NCI-H187 (cell line): ENCODE measurements at places on chromosomes 4 and X.

DNA sequence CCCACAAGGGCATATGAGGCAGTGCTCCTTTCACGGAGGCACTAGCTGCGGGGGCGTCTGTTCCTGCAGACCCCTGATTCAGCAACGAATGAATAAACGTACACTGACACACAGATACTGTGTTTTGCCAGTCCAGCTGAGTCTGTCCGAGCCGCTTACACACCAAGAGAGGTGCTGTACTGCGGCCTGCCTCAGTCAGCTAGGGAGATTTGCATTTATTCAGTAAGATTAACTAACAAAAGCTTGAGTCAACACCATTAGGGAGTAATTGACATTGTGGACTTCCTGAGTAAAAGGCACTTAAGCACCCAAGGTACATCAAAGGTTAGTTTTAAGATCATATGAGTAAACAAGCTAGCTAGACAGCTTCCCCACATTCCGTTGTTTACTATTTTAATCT, 31.0 kb upstream of the BEX4 start:
- DNase-seq, result no peak

DNA sequence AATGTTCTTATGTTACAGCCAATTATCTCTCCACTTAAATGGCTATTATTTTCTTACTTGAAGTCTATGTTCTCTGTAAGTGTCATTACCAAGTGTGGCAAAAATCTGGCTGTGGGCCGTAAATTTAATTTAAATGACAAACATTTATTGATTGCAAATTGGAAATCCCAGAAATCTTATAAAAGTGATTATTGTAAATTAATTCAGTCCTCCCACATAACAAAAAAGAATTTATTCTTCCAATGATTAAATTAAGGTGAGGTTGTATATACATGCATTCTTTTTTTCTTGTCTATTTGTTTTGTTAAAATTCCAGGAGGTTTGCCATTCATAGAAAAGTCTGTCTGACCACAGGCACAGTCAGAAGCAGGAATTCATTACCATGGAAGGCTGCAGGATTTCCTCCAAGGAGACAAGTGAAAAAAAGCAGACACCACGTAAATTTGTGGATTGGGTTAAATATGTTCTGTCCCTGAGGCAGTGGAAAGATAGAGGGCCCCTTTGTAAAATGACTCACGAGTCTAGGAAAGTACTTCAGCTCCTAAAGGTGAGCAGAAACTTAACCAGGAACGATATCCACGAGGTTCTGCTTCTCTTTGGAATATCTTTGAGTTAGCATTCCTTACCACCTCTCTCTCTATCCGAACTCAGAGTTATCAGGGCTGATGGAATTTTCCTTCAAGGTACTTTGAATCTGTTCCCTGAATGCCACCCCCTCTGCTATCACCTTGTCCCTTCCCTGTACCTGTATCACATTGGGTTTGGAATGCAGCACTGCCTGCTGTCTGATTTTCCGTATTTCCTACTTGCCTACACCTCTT, 10.7 kb downstream of the PPARGC1A start:
- no peak for DNase-seq

GRCh38 chr4:99361268-99361898, 8.8 kb upstream of the ADH1C start:
- DNase-seq, result no peak

DNA sequence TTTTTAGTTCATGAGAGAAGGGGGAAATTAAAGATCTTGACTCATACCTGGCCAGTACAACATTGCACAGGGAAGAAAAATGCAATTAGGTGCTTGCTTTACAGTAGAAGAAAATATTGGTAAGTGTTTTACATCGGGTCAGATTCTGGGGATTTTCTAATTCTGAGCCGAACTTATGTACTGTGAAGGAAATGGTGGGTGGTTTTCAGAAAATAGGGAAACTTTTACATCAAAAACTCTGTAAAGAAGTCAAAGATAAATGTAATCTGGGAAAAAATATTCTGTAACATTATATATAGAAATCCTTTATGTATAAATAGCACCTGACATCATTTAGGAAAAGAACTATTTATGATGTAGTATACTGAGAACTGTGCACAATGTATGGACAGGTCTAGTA, 75.4 kb downstream of the KDM6A start:
- DNase-seq, result no peak

- DNase-seq, result no peak
These were observed 2.6 kb downstream of the LAS1L start for GRCh38 chrX:65532016-65532415.

GRCh38 chr4:102344520-102344953, 745 bp downstream of the SLC39A8 start:
- no peak for DNase-seq

DNA sequence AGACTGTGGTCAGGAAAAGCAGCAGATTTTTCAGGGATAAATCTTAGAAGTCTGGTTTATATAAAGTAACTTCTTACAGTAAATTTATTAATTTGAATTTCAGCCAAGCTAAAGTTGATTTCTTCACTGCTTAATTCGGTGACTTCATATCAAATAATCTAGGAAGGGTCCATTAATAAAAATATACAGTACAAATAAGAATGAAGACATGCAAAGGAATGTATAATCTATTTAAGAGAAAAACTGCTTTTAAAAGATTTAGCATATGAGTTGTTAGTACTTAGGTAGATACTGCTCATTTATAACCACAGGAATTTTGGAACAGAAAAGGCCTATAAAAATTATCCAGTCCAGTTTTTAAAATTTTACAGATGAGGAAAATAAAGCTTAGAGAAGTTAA, 177.1 kb downstream of the DLG3 start:
- no peak for DNase-seq

- DNase-seq, result no peak
These were observed 944 bp downstream of the KLF8 start for GRCh38 chrX:56233100-56233499.

DNA sequence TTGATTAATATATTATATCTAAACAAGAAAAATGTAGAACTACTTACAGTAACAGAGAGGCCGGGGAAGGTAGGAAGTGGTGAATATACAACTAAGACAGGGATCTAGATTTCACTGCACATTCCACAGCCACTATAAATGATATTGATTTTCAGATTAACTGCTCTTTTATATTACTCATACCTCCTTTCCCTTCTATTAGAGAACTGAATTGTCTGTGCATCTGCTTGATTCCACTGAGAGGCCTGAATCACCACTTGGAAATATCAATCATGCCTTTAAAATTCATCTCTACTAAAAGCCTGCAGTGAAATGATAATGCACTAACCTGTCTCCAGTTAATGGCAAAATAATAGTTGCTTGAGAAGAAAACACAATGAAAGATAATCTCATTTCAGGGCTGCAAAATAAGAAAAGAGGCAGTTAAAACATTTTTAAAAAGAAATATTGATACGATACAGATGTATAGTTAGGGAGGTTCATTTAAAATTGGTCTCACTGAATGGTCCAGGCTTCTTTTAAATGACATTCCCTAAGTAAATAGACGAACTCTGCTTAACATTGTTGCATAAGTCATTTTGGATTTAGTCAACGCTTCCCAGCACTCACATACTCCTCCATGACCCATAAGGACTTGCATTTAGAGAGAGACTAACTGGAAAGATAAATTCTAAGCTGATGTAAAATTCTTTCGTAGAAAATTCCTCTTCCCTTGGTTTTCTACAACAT, 3.8 kb downstream of the ANTXR2 start:
- DNase-seq, result no peak

- no peak for DNase-seq
These were observed 1226.9 kb downstream of the PCDH7 start for GRCh38 chr4:31947101-31947500.

GRCh38 chr4:24196785-24197184, 306.9 kb upstream of the PPARGC1A start:
- no peak for DNase-seq

DNA sequence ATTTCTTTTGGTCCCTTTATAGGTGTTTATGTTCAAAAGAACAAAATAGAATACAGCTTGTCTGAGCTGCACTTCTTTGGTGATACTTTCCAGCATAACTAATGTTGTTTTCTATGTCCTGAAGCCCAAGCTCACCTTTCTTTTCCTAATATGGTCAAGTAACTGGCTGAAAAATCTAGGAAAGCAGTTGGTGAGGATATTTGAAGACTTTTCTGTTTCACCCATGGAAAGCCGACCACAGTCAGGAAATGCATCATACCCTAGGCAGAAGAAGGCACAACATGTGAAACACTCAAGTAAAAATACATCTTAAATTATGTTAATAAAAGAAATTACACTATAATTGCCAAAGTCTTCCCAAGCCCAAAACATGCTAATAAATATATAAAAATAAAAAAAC, 337.0 kb downstream of the PDGFC start:
- no peak for DNase-seq

GRCh38 chr4:179836179-179837075, 2394.2 kb upstream of the AGA start:
- DNase-seq, result no peak

DNA sequence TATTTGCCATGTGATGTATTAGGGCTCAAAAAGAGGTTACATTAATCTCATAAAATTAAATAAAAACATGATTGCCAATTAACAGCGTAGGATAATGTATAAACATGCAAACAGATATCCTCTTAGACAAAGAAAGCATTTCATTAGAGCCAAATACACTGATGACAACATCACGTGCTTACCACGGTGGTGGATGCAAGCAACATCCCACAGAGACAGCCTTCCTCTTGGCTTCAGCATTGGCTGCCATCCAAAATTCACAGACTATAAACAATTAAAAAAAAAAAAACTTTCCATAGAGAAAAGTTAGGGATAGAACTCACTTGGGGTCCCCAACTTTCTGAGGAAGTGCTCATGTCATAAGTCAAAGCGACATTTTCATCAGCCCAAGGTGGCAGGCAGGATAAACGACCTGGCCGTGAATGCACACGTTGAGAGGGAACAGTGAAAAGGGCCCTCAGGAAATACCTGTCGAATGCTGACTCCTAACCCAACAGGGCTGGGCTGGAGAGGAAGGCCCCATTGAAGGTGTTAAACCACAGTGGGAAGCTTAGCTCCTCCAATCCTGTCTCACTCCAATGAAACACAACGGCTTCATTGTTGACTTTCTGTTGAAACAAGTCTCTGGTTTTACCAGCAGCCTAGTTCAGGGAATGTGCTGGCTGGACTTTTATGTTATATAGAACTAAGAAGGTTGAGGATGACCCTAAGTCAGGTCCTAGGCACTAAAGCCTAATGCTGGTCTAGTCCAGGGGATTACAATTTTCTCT, 48.4 kb downstream of the IDS start:
- DNase-seq, result no peak

- no peak for DNase-seq
These were observed 70.2 kb upstream of the NOCT start for GRCh38 chr4:138945401-138945800.

DNA sequence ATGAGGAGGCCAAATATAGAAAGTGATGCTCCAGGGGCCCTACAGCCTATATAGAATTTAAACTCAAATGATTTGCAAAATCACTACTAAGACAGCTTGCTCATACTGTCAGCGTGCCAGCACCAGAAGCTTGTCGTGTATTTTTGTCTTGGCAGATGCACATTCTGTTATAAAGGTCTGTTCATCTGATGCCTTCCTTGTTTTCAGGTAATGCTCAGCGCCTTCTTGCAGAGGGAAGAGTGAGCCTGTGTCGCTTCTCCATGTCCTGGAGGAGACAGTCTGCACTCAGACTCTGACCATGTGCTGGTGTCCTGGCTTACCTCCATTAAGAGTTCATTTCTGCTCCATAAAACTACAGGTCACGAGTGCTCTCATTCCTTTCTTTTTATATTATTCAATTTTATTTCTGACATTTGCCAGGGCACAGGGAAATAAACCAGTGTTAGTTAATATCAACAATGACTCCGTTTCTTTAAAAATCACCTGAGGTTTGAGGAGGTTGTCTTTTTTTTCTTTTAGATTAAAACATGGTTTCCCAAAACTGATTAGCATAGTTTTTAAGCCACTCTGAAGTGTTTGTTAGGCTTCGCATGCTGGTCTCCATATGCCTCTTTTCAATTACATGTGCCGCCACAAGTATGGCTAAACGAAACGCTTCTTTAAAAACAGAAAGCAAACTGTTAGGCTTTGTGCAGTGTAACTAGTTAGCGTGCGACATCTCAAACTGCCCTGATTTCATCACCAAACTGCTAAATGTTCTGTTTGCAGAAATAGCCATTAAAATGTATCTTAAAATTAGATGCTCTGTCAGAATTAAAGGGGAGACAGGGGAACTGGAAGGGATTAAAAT, 215.2 kb upstream of the GK2 start:
- no peak for DNase-seq

DNA sequence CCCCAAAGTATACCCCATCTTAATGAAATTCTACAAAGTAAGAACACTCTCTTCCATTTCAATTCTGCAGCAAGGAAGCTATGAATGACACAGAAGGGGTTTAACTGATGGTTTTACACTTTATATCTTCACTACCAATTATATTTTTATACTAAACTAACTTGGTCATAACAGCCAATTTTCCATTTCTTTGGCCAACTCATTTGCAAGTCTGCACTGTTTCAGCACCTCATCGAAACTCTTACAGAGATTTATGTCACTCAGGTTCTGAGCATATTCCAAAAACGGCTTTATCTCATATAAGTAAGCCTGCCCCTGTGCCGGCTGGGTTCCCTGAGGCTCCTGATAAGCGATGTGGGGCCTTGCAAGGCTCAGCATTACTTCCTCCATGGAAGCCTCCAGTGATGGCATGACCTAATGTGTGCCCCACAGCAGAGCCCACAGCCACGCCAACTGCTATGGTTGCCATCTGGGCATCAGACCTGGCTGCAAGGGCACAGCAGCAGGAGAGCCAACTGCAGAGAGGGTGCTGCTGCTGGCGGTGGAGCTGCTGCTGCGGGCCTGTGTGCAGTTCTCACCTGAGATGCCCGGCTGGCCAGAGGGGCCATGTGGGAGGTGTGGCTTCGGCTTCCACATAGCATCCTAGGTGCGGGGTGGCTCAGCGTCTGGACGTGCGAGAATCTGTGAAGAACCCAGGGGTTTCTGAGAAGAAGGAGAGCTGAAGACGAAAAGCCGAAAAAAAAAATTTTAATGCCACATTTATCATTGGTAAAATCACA, 13.4 kb upstream of the IBSP start:
- no peak for DNase-seq

- DNase-seq, result no peak
These were observed 189.5 kb downstream of the CENPC start for GRCh38 chr4:67355806-67356205.

DNA sequence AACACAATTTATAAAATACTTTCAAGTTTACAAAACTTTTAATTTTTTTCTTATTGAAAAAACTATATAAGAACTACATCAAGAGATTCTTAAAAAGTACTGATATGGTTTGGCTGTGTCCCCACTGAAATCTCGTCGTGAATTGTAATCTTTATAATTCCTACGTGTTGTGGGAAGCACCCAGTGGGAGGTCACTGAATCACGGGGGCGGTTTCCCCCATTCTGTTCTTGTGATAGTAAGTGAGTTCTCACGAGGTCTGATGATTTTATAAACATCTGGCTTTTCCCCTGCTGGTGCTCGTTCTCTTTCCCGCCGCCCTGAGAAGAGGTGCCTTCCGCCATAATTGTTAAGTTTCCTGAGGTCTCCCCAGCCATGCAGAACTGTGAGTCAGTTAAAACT, 88.5 kb downstream of the FRAS1 start:
- no peak for DNase-seq

GRCh38 chr4:143539670-143540023, 26.1 kb downstream of the SMARCA5 start:
- no peak for DNase-seq

GRCh38 chrX:123990169-123990568, 28.7 kb downstream of the STAG2 start:
- DNase-seq, result no peak

GRCh38 chr4:158410272-158410671, 111.4 kb upstream of the RXFP1 start:
- no peak for DNase-seq
